Hematopoietic multipotent progenitor cell (in vitro differentiated cells): ENCODE measurements at places on chromosomes 3 and 15.

GRCh38 chr3:195224980-195225580, 45.9 kb downstream of the XXYLT1 start:
- no peak for DNase-seq

DNA sequence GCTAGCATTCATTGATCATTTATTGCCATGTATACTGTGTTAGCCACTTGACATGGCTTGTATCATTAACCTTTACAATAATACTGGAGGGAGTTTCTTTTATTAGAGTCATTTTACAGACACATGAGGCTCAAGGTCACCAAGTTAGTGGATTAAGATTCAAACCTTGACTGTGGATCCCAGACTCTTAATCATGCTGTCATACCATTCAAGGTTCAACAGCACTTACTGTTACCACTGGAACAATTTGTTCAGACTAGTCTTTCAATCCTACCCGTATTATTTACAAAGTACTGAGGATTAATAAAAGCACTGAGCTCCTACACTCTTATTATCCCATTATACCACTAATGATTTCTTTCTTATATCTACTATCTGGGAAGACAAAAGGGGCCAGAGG, 1.2 kb downstream of the COX17 start:
- DNase-seq, result no peak

GRCh38 chr3:33773637-33774036, 24.8 kb upstream of the PDCD6IP start:
- DNase-seq, result no peak

DNA sequence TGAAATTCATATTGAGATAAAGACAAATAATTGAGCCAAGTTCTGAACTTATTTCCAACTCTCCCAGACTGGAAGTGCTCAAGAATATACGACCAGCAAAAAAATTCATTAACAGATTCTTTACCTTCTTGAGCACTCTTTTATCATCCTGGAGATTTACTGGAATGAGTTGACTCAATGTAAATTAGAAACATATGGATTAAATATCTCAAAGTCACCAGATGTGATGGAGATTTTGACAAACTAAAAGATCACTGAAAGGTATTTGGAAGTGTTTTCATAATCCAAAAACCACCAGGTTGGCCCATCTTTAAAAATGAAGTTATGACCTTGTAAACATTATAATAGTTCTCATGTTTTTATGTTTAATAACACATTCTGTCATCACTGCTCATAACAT, 433.2 kb upstream of the RASGRP1 start:
- no peak for DNase-seq

DNA sequence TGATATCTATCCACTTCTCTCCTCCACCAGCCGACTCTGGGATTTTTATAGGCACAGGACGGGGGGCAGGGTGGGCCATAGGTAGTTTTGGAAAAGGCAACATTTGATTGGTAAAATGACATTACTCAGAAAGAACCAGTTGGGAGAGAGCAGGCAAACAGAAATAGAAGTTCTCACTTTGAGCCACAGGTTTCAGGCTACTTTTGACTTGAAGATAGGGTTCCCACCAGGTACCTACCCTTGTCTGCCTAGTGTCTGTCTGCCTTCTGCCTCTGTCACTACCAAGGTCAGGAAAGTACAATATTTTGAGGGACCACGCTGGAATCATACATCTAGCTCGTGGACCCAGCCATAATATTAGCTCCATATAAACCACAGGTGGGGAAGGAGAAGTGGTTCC, 412.9 kb upstream of the GRM7 start:
- DNase-seq, result no peak

DNA sequence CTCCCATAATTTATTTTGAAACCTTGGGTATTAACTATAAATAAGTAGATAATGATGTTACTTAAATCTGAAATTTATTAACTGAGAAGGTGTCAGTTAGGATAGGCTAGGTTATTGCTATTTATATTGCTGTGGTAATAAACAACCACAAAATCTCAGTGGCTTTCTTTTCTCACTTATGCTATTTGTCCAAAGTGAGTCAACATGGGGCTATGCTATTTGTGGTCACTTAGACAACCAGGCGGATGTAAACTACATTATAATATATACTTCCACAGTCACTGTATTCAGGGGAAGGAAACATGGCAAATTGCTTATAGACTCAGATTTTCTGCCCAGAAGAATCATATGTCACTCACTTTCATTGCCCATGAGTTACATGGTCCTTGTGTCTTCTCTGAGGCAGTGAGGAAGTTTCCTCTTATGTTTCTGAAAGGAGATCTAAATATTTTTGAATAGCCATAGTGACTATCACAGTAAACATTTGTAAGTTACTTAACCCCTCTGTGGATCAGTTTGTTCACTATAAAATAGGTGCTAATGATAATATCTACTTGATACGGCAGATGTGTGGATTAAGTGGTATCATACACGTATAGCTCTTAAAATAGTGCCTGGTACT, 19.8 kb downstream of the HMG20A start:
- no peak for DNase-seq
